Right lobe of liver (tissue), 6 donors: ENCODE measurements at places on chromosomes 2 and 18.

GRCh38 chr2:176473177-176473576, 203.9 kb downstream of the MTX2 start:
- peak; percentile 57 for DNase-seq

DNA sequence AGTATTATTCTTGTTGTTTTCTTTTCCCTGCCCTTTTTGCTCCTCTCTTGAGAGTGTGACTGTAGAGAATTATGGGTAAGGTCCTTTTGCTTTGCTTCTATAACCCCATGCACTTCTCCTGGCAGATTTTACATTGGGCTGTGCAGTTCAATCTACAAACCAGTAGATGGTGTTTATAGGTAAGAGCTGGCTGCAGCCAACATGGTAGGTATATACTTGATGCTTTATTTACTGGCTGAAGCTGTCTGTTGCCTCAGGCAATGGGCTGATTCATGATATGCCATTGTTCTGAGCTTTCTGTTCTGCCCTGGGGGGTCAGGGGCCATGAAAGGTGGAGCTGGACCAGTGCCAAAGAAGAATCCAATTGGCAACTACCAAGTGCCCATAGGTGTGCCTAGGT, 48.3 kb upstream of the MYL1 start:
- DNase-seq: no peak

DNA sequence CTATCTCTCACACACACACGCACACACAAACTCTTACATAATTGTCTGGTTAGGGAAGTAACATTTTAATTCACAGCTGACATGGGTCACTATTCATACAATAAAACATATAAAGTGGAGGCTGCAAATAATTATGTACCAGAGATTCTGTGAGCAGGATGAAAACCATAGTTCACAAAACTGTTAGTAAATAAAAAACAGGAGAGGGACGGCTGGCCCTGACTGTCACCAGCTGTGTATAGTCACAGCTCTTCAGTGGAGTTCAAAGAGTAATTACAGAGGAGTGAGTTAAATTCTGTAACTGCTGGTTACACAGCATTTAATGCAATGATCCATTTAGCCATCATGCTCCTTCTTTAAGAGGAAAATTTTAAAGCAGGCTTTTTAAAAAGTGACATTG, 76.9 kb downstream of the NRXN1 start:
- DNase-seq: no peak

- no peak for DNase-seq
These were observed 216.2 kb downstream of the GBX2 start for GRCh38 chr2:235951982-235952381.

- DNase-seq: no peak
These were observed 32.0 kb downstream of the SULT1C4 start for GRCh38 chr2:108409768-108410167.

DNA sequence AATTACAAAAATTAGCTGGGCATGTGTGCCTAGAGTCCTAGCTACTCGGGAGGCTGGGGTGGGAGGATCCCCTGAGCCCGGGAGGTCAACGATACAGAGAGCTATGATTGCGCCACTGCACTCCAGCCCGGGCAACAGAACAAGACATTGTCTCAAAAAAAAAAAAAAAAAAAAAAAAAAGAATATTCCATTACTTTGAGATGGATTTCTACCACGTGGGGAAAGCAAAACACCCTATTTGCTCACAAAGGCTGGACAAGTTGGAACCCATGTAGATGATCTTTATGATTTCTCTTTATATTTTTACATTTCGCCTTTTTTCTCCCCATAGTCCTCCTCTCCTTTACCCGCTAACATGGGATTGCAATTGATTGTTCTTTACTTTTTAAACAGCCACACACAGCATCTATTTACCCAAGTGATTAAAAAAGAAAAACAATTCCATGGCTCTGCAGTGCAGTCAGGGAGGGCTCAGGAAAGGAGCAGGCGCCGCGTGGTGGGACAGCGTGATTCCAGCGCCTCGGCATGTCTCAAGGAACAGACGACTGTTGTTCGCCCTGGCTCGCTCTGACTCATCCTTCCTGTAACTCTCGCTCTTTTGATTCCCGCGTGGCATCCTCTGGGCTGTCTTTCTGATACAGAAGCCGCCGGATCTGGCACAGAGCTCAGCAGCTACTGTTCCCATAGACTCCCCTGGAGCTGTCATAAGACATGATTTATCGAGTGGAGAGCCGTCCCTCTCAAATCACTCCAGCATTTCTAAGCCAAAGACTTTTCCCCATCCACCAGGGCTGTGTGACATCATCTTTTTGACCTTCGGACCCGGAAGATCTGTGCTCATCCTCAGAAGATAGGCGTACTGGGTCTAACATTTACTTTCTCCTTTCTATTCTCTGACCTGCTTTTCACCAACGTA, 230.4 kb upstream of the AGAP1 start:
- DNase-seq: peak; percentile 60
